NCI-H1930 (cell line): ENCODE measurements at places on chromosomes 2 and 18.

GRCh38 chr2:137508739-137509384, 455.4 kb upstream of the HNMT start:
- DNase-seq, result no peak

DNA sequence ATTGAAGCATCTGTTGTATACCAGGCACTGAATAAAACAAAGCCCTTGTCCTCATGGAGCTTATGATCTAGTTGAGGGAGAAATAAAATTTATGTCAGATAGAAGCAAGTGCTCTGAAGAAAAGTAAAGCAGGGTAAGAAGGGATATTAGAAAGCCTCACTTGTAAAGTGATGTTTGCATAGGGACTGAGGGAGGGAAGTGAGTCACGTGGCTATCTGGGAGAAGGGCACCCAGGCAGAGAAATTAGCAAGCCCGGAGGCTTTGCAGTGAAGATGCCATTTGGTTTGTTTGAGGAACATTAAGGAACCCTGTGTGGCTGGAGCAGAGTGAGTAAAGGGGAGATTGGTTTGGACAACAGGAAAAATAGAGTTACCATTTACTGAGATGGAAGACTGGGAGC, 52.1 kb downstream of the RBBP8 start:
- no peak for DNase-seq

GRCh38 chr2:132804051-132804450, 134.0 kb upstream of the LYPD1 start:
- DNase-seq, result no peak

DNA sequence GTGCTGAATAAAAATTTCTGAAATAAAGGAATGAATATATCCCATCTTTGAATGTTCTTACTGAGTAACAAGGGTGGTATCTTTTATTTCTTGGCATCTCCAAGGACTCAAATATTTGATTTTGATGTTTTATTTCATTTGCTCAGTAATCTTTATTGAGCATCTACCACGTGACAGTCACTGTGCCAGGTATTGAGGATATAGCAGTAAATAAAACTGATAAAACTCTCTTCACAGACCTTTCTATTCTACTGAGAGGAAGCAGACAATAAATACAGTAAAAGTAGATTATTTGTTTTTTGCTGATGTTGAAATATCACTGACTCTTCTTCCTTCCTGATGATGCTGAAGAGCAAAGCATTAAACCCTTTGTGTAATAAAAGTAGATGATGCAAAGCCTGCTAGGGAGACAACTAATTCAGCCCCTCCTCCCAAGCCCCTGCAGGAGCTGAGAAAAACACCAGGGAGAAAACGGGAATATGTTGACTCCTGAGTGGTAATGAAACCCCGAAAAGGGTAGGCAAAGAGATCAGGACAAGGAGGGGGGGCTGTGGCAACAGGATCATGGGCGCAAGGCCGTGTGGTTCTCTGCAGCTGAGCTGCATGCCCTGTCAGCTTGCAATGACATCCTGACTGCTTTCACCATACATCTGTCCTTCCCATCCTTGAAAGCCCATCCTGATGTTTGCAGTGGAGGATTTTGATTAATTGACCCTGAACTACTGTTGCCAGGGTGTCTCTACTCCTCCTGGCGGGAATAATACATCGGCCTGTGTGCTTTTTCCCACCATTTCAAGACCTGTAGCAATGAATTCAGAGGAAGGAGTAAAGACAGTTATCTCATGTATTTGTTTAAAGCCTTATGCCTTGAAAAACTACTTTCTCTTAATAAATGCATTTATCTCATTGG, 117.4 kb downstream of the EML6 start:
- no peak for DNase-seq

- no peak for DNase-seq
These were observed 1008.6 kb downstream of the TSN start for GRCh38 chr2:122764014-122764413.

DNA sequence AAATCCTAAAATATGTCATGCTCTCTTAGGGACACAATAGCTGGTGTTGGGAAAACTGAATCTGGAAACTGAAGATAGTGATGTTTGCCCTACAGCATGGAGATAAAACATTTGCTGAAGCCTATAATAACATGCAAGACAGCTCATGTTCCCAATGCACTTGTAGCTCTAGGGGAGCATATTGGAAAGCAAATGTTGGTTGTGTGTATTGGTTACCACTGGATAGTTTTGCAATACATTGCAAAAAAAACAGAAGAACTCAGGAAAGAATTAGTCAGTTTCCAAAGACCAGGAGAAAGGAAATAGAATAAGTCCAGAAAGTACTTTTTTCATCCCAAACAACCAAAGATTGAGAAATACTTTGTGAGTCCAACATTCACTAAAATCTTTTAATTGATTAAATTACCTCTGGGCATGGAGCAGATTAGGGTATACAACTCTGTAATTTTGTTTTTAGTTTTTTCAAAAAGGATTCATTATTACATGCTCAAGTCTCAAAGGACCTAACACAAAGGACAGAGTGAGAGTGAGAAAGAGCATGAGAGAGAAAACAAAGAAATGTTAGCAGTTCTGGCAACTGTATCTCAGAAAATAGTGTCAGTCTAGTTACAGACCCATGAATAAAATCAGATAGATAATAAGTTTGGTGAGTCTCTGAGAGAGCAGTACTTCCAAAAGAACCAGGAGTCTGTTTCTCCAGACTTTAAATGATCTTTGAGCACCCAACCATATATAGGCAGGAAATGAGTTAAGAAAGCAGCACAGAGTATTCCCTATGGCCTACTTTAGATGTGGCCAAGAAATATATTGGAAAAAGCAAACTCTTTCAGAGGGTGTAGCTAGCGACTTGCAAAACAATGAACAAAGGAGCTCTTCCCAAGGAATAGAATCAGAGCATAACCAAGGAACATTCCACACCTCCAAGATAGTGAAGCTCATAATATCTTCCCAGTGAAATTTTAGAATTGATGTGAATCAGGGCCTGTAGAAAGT, 36.6 kb upstream of the COL3A1 start:
- no peak for DNase-seq

DNA sequence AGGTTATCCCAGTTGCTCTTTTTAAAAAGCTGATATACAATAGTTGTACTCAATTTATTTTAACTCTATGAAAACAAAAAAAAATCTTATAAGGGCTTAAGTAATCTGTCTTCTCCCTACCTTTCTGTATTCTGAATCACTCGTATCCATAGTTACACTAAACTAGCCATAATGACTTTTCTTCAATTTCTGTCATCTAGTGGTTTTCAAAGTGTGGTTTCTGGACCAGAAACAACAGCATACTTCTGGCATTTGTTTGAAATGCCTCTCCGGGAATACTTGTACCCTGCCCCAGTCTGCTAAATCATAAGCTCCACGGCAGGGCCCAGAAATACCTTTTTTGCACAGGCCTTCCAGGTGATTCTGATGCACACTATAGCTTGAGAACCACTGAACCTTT, 253.6 kb downstream of the LRRTM4 start:
- DNase-seq, result no peak

GRCh38 chr2:191166756-191167445, 16.1 kb upstream of the STAT4 start:
- no peak for DNase-seq

GRCh38 chr2:205461678-205462665, 220.3 kb upstream of the NRP2 start:
- no peak for DNase-seq

DNA sequence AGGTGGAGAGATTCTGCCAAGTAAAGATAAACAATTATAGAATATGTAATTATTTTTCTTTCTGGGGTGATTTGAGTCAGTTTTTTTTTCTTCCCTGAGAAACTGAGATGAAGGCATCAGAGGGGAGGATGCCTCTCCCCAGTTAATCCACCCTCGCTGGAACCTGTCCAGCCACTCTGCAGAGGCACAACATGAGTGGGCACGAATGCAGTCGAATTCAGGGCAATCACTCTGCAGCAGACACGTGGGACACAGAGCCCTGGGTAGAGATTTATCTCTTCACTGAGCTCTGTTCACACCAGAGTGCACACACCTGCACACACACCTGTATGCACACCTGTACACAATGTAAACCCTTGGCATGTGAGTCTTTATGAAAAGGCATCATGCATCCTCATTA, 154.2 kb downstream of the DCDC2C start:
- DNase-seq, result no peak

GRCh38 chr2:27185331-27186026, 26.4 kb upstream of the ATRAID start:
- no peak for DNase-seq
